ENCODE measurements at places on chromosomes 2 and 18.

DNA sequence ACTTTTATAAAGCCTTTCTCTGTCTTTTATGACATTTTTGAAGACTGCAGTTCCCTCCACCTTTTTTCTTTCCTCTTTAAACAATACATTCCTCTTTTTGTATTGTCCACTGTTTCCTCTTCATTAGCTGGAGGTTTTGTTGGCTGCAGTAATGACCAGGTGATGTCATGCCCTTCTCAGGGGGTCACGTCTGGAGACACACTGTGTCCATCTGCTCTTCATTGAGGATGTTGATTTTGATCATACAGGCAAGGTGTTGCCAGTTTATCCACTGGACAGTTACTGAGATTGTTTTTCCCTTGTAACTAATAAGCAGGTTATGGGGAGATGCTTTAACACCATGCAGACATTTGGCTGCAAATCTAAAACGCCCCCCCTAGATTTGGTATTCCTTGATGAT is 19.8 kb downstream of the ZNF407 start:
- DNase-seq: no peak

DNA sequence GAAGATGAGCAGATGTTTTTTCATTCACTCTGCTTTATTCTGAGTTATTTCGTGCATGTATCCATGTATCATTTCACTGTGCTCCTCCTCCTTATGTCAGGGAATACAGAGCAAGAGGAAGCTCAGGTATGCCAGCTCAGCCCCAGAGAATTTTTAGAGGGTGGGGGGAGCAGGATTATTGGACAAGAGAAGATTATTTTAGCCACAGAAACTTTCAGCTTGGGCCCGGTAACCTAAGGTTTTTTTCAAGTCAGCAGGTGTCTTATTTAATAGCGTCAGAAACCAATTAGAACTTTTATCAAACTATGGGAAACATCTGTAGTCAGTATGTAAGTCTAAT is 232.9 kb upstream of the SIX3 start:
- DNase-seq: no peak

DNA sequence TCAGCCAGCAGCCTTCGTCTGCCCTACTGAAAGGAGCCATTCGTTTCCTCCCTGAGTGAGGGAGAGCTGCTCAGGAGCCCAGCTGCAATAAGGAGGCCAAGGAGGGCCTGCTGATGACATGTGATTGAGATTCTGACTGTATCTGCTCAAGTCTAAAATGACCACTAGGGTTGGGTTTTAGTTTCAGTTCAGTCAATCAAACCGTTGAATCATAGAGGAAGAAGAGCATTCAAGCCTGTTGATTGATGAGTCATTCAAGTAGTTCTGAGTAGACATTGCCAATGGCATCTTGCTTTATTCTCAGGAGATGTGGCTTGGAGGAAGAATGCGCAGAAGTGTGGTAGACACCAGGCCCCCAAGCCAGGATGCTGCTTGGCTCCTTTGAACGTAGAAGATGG is 19.9 kb upstream of the BCL2L11 start:
- DNase-seq: peak; percentile 82

DNA sequence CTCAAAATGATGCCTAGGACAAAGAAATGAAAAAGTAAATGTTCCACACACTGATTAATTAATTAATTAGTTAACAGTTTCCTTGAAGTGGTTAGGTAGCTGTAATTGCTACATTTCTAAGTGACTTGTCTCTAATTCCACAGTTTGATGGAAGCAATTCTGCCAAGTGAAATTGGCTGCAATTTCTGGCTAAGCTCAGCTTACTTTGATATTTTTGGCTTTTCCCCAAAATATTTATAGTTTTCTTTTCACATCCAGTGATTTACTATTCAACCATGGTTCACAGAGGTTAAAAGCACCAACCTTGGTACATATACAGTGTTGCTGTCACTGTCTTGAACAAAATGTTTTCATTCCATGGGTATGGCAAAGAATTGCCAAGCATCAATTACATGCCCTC is 459.5 kb upstream of the CDH20 start:
- DNase-seq: no peak

- DNase-seq: peak; percentile 75
Observed at GRCh38 chr18:519019-519879, 18.7 kb upstream of the COLEC12 start.

GRCh38 chr2:120669971-120670370 is 65.7 kb upstream of the GLI2 start:
- DNase-seq: no peak

DNA sequence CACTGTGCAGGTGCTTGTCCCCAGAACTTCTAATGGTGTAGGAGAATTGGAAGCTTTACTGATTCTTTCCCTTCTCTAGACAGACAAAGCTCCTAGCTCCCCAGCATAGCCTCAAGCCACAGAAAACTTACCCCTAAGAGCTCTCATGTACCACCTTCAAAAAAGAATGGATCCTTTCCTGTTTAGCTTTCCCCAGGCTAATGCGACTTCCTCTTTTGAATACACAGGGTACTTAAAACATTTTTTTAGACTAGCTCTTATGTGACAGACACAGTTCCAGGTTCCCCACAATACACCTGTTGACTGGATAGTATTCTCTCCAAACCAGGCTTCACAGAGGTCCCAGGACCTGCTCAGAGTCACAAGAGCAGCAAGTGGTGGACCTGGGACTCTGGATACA is 8.3 kb downstream of the CTAGE1 start:
- DNase-seq: peak; percentile 10

DNA sequence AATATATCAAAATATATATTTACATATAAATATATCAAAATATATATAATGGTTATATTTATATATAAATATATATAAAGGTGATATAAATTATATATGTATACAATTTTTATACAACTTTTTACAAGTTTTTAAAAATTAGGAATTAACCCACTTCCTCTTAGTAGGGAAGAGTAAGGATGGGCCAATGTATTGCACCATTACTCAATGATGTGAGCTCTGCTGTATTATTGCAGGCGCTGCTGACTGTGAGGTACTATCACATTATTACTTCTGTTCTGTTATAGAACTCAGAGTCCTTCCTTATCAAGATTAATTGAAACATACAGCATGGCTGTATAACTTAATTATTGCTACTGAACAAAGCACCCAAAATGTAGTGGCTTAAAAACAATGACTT is 46.0 kb downstream of the CCDC195 start:
- peak; percentile 22 for DNase-seq

GRCh38 chr2:133755480-133756300 is 187.4 kb upstream of the NCKAP5 start:
- DNase-seq: no peak

DNA sequence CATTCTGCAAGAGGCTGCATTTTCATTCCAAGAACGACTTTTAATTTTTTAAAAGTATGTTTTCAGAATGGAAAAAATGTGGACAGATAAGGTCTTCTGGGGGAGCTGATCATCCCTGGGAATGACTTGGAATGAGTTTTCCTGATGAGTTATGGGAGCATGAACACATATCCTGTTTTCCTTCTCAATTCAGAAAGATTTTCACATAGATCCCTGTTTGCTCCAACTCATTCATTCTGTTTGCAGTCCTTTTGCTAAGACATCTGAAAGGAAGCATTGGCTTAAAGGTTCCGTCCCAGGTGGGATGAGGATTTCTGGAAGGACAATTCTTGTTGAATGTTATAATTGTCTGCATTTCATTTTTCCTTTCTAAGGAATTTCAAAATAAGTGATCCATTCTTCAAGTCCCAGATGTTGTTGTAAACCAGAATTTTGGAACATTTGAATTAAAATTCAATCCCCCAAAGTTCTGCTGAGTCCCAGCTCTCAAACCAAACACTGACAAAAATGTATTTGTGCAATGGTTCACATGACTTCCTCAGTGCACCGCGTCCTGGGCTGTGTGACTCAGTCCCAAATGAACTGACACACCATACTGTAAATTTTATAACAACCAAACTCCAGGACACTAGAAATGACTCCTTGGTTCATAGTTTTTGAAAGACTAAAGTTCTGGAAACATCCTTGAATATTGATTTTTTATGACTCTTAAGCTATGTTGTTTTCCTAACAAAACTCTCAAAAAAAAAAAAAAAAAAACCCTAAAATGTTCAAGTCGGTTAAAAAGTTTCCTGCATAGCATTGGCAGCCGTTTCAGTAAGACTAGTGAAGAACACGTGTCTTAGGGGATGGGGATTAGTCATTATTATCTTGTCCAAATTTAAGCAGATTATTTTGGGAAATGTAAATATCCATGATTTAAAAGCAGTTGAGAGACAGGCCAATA is 281.8 kb upstream of the TCF4 start:
- DNase-seq: no peak

DNA sequence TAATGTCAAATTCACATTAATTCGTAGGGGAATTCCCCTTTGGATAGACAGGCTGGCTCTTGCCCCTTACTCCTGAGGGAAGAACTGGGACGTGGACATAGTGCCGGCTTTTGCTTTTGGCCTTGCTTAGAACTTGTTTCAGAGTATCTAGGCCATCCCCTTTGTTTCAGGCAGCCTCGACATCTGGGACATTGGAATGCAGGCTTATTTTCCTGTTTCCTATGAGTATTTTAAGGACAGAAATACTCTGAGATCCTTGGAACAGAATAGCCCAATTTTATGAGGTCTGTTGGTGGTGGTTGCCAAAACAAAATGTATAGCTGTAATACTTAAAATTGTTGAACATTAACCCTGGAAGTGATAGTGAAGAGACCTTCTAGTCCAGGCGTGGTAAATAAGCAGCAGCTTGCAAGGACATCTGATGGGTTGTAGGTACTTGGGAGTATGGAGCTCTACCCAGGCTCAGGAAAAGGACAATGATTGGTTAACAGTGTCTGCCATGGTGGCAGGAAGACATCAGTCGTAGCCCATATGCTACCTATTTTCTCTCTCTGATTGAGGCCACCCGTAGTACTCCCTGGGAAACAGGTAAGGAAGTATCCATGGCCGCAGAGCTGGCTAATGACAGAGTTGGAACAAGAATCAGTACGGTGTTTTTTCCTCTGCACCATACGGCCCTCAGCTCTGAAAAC is 112.4 kb downstream of the CDK15 start:
- DNase-seq: no peak

DNA sequence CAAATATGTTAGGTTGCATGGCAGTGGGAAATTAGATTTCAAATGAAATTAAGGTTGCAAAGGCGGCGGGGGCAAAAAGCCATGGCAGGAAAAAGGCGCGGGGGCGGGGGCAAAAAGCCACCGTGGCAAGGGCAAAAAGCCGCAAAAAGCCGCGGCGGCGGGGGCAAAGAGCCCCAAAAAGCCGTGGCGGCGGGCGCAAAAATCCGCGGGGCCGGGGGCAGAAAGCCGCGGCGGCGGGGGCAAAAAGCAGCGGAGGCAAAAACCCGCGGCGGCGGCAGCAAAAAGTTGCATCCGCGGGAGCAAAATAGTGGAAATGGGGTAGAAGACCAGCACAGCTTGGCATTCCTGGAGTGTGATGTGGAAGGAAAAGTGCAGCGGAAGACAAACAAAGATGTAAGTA is 417.1 kb downstream of the ANKRD30B start:
- DNase-seq: no peak

DNA sequence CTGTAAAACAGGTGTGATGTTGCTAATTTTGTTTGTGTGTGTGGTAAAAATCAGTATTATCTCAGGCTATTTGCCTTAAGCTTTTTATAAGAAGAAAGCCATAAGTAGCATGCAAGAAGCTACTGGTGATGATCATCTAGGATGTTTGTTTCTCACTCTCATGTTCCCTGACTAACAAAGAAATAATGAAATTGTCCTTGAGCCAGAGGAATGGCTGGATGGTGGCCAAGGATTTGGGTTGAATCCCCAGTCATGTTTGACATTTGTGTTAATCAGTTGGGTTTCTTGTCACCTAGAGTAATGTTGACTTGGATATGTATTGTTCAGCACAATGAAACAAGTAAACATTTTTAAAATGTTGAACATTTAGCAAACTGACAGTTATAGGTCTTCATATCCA is 496.8 kb upstream of the ZEB2 start:
- no peak for DNase-seq

DNA sequence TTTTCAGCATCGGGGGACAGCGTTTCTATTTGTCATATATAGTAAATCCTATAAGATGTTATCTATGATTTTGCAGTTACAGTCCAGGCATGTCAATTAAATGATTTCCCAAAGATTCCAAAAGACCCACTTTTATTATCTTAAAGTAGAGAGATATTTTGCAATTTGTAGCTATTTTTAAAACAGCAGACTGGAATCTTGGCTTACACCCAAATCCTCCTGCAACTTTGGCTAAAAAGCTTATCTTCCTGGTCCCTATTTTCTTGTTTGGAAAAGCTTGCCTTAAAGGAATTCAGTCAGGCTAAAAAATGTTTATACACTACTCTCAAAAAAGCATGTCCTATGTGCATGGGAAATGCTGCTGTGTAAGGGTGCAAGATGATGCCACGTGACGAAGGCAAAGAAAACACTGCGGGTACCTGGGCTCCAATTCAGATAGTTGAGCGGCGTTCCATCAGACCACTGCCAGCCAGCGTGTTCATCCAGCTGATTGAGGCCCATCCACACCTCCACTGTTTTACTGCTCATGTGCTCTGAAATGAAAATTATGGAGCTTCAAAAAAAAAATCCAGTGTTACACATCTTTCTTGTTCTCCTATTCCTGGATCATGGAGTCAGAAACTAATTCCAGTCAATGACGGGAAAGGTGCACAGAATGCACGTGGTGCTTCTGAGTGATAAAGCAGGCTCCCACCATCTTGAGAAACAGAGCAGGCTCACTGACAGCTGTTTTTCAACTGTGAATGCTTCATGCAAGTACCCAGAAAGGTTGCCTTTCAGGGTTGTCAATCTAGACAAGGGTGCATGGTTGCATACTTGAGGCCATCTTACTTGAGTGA is 33.8 kb downstream of the PLA2R1 start:
- no peak for DNase-seq

DNA sequence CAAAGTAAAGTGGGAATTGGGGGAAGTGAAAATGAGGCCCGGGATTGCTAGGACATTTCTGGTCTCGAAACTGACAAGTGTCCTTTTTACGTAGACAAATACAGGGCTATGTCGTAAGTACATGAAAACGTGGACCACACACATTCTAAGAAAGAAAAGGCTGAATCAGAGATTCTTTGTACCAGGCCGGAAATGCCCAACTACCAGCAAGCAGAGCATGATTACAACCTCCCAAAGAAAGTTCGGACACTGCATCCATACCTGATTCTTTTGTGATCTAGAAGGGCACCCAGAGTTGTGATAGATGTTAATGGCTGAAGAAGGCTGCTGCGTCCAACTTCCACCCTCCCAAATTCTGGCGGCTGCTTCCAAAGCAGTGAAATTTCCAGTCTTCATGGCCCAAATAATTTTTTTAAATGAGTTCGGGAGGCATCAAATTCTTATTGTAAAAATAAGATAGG is 1.7 kb downstream of the RBMS1 start:
- no peak for DNase-seq

GRCh38 chr2:51846796-51847195 is 814.9 kb upstream of the NRXN1 start:
- DNase-seq: no peak

GRCh38 chr2:144351687-144352086 is 168.2 kb downstream of the ZEB2 start:
- DNase-seq: no peak

DNA sequence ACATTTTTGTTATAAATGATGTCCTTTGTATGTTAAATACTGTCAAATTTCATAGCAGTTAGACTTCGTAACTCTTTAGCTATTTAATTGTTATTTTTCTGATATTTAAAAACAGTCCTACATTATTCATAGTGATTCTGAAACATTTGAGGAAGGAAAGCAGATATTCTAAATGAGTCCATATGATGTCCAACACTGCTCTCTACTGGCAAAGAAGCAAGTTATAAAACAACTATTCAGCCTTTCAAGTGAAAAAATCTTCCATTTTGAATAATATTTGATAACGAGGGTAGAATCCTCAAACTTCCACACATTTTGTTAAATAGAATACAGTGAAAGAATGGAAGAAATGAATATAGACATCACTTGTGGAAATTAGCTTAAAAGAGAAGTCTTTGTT is 220.8 kb downstream of the GULP1 start:
- peak; percentile 58 for DNase-seq

GRCh38 chr18:75406491-75407445 is 20.7 kb downstream of the SMIM21 start:
- DNase-seq: no peak
